ENCODE measurements at places on chromosomes 4 and X.

DNA sequence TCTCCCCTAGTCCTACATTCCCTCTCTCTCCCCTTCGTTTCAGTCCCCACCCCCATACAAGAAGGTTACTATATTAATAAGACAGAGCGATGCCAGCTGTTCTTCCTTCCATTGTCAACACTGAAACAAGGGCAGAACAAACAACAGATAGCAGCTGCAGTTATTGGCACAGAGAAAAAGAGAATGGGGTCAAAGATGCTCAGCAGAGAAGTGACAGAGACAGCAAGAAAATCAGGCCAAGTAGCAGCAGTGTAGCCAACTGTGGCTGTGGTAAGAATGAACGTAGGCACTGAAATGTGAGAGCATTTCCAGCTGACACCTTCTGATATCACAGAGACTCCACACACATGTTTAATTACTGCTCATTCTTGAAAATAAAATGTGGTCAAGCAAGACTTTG lies 641.8 kb downstream of the FSTL5 start:
- DNase-seq = no peak

GRCh38 chr4:88010966-88011365 lies 3.5 kb downstream of the PKD2 start:
- no peak for DNase-seq

DNA sequence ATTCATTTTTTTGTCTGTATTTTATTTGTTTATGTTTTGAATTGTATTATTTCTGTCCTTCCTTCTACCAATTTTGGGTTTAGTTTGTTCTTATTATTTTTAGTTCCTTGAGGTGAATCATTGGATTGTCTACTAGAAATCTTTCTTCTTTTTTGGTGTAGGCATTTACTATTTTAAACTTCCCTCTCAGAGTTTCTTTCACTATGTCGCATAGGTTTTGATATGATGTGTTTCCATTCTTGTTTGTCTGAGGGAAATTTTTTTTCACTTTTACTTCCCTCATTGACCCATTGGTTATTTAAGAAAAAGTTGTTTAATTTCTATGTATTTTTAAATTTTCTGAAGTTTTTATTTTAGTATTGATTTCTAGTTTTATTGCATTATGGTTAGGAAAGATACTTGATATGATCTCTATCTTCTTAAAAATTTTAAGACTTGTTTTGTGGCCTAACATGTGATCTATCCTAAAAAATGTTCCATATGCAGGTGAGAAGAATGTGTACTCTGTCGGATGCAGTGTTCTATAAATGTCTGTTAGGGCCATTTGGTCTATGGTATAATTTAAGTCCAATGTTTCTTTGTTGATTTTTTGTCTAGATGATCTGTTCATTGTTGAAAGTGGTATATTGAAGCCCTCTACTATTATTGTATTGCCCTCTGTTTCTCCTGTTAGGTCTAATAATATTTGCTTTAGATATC lies 68.8 kb downstream of the IL15 start:
- no peak for DNase-seq

DNA sequence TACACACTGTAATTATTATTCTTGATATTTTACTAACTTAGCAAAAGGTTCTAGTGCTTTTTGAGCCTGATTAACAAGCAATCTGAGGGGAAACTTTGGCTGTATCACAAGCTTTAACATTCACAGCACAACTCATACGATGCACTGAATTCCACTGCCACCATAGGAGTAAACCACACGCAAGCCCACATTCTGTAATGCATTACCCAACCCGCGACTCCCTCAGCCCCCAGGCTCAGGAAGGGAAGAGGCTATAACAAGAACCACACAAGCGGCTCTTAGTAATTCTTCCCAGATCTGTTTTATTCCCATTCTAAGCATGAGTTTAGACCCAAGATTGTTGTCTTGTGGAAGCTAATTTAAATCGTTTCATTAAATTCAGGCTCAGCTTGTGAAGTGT lies 138.5 kb upstream of the TBL1X start:
- no peak for DNase-seq

DNA sequence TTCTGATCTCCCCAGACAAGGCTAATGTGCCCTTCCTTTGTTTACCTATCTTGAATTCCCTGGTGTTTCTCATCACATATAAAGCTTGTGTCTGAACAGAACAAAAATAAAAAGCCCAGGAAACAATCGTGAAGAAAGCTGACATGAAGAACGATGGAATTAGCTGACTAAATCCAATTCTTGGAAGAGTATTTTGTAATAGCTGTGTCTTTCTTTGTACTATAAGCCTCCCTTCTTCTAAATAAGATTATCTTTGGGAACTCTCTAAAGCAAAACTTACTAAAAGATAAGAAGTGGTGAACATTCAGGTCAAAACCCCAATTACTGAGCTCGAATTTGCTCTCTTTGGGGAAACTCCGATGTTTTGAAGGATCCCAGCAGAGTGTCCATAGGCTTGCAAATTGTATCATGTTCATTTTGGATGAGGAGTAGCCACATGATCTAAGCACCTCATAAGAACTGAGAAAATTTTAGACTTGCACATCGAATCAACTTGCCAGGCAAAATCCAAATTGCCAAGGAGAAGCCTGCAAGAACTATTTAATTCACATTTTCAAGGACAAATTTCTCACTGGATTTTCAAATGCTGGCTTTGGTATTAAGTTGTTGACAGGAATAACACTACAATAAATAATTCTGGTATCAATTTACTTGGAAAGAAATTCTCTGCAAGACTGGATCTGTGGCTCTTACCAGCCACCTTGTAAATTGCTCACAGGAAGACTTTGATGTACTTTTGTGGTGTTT lies 106.2 kb downstream of the LNX1 start:
- no peak for DNase-seq

- no peak for DNase-seq
These were observed 29.5 kb upstream of the USP9X start for GRCh38 chrX:41055740-41056139.

DNA sequence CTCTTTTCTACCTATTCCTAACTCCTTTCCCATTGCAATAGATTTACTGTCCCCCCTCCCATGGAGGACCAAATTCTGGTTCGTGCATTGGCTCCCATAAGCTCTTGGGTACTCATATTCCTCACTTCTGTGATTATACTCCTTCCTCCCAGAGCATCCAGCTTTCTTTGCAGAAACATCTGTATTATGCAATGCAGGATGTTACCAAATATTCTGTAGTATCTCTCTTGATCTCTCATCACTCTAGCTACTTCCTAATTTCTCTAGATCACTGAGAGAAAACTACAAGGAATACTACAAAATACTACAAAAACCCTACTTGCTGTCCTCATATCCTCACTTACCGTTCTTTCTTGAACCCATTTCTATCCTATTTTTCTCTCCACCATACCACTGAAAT lies 395.9 kb upstream of the HS3ST1 start:
- DNase-seq = no peak

DNA sequence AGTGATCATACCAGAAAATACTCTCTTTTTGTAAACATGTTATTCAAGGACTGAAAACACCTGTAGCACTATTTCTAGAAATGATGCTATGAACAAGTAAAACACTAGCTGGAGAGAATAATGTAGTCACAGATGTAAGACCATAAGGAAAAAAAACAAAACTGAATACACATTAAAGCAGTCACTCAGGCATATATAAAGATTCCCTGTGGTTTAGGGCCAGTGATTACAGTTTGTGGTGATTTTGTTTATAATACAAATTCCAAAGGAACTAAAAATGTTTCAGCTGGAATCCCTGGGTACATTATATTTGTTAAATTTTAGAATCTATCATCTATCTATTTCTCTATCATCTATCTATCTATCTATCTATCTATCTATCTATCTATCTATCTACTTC lies 777.8 kb upstream of the FRG1 start:
- no peak for DNase-seq

DNA sequence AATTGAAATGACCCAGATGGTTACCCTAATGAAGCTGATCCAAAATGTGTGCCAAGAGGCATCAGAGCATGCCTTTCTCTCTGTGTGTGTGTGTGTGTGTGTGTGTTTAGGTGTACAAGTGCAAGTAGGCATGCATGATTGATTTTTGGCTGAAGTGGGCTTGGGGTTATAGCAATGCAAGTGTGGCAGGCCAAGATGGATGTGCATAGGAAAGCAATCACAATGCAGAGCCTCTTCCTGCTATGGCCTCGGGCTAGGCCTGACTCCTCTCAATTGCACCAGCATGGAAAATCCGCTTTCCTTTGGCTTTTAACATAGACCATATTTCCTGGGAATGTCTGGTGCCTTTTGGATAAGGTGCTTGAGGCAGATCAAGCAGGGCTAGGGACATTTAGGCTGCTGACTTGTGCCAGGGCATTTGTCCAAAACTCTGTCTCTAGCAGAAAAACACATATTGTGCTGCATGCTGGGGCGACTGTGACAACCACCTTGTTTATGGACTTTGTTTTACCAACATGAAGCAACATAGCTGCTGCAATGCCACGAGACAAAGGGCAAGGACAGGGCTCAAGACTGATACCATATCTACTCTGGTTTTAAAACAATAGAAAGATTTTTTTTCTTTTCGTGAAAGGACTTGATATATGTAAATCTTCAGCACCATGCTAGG lies 395.7 kb downstream of the RAPGEF2 start:
- DNase-seq = no peak

DNA sequence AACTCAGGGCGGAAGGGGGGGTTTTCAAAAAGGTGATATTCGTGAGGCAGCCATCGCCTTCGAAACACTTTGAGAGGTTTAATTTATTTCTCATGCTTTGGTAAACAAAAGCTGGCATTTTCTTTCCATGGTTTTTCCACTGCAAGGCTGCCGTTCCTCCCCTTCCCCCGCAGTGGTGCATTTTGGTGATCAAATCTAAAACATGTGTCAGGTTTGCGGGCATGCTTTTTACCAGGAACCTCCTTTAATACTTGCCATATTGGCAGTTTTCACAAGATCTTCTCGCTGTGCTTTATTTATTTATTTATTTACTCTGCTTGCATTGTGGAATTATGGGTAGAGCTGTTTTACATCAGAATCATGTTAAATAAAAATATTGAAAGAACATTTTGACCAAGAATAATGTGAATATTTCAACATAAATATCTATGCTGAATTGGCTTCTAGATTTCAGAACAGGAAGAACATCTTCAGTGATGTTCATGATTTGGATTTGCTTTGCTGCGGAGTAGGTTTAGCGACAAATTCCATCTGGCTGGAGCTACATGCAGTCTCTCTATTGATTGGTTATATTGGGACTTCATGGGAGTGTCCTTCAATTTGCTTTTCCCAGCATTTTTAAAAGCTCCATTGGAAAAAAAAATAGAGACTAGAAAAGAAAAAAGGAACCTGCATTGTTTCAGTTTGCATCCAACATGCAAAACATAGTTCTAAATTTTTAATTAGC lies 54.4 kb downstream of the STOX2 start:
- no peak for DNase-seq

- DNase-seq = no peak
These were observed 5.5 kb downstream of the SAT1 start for GRCh38 chrX:23788521-23788920.

DNA sequence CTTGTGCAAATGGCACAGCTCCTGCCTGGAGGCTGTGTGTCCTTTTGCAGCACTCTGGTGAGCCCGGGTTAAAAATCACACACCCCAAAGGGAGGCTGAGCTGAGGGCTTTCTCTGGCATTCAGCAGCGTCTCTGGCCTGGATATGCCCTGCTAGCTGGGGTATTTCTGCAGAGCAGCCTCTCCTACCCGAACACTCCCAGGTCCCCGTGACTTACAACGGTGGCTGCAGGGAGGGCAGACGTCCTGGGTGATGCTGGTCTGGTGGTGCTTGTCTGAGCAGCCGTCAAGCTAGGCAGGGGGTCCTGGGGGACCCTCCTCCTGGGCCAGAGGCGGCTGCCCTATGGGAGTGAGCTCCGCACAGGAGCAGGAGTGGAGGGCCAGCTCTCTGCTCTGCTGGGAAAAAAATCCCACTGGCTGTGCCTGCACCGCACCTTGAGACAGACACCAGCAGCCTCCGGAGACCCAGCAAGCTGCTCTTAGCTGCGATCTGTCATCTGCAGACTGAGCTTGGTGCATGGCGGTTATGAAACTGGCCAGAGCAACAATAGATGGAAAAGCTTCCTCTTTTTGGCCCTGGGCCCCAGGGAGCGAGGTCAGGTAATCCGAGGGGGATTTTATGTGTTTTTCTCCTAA lies 41.3 kb upstream of the ASMTL start:
- DNase-seq = no peak

GRCh38 chr4:38738940-38739803 lies 43.6 kb downstream of the TLR10 start:
- DNase-seq = no peak

DNA sequence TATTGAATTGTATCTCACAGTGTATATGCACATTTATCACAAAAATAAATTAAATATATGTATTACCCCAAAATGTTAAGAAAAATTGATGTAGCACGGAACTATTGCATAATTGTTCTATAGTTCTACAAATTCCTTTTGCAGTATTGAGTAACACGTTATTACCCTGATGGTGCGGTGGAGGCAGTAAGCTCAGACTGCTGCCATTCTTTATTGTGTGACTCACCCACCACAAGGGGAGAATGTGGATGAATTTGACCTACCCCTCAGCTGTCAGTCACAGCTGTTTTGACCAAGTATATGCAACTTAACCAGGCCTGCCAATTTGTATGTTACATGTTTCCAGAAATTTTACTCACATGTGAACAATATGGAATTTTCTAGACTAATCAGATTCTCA lies 506.6 kb downstream of the SH3BGRL start:
- no peak for DNase-seq

- peak; percentile 7 for DNase-seq
These were observed 76.7 kb upstream of the HS3ST1 start for GRCh38 chr4:11505221-11505971.

GRCh38 chr4:27835851-27836250 lies 975.2 kb downstream of the STIM2 start:
- no peak for DNase-seq

GRCh38 chr4:26194764-26195163 lies 126.0 kb upstream of the RBPJ start:
- DNase-seq = no peak

DNA sequence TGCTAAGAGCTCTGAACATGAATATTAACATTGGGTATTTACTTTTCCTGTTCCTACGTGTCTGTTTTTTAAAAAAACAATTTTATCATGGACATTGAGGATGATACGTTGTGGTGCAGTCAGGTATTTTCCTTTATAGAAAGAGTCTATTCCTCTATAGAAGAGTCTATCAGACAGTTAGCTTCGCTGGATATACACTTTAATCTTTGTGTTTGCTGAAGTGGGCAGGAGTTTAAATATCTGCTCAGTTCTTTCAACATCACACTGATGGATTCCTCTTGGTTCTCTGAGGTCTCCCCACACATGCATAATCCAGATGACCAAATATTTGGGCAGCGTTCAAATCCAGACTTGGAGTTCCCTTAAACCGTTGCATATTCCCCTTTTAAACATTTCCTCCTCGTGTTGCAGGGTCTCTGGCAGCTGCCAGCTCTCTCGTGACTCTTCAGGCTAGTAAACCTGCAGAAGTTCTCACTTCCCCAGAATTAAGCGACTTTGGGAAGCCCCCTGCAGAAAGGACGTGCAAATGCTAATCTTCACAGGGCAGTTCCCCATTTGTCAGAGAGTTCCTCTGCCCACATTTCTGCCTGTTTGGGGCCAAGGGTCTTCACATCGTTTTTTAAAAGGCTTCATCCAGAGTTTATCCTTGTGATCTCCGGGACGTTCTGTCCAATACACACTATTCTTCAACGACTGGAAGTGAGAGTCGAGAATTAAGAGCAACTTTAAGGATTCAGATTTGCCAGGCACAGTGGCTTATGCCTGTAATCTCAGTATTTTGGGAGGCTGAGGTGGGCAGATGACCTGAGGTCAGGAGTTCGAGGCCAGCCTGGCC lies 20.5 kb upstream of the DHRSX start:
- DNase-seq = no peak

All from stimulated activated CD8-positive, alpha-beta memory T cell treated with anti-CD3 and anti-CD28 coated beads, Interleukin-2, amount 100 ng/mL, for 48 hours (primary cell).